Upper lobe of right lung (tissue), 1 donor: ENCODE measurements at places on chromosomes 1 and 21.

- DNase-seq = peak; percentile 97
These were observed 12.3 kb downstream of the IFI6 start for GRCh38 chr1:27659497-27660299.

DNA sequence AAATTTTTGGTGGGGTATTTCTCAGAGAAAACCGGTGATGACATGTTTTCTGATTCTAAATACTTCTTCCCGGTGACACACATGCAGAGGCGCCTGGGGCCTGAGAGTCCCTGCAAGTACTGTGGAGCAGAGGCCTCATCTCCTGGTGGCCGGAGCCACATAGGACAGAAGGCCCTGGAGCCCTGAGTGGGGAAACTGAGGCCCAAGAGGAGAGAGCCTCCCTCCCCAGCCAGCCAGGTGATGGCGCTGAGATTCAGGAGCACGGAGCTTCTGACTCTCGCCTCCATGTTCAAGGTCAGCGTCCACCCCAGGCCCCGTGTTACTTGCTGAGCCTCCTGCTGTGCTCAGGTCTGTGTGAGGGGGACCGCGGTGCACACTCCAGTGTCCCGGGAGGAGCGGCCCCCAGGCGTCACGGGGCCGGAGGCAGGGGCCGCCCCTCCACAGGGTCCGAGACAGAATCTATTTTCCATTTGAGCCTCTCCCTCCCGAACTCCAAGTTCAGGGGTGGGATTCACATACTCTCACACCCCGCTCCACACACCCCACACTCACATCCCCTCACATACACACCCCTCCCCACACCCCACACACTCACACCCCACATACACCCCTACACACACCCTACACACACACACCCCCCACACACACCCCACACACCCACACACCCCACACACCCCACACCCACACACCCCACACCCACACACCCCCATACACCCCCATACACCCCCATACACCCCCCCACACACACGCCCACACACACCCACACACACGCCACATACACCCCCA, 43.8 kb downstream of the SLX9 start:
- no peak for DNase-seq

DNA sequence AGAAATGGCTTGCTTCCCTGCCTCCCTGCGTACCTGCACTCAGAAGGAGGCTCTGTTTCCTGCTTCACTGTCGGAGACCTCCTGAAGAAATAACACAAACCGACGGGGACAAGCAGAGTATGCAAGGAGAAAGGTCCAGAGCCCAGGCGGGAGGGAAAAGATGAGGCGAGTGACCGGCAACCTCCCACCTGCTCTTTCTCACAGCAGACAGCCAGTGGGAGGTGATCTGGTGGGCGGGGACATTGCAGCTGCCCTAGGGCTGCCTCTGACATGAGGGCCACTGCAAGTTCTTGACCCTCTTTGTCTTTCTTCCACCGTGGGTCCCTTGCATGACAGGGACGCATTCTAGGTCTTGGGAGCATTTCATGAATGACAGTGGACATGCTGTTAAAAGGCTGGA, 368.2 kb downstream of the CAMTA1 start:
- no peak for DNase-seq

DNA sequence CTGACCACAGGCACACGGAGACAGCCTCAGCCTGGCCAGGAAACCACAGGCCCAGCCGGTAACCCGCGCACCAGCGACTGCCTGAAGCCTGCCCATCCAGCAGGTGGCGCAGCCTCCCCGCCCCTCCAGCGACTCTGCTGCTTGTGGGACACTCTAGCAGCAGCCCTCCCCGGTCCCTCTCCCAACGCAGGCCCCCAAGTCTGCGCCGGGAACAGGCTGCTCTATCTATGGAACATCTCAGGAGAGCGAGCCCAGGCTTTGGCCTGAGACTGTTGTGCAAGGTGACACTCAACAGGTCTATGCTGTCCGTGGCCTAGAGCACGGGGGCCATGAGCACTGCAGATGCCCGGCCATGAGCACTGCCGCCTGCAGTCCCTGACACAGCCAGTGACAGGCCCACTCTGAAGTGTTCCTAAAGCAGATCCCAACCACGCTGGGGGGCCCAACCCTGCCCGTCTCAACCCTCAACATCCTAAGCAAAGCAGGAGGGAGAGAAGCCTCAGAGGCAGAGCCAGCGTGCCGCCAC, 28.4 kb downstream of the WDR4 start:
- DNase-seq = peak; percentile 72

DNA sequence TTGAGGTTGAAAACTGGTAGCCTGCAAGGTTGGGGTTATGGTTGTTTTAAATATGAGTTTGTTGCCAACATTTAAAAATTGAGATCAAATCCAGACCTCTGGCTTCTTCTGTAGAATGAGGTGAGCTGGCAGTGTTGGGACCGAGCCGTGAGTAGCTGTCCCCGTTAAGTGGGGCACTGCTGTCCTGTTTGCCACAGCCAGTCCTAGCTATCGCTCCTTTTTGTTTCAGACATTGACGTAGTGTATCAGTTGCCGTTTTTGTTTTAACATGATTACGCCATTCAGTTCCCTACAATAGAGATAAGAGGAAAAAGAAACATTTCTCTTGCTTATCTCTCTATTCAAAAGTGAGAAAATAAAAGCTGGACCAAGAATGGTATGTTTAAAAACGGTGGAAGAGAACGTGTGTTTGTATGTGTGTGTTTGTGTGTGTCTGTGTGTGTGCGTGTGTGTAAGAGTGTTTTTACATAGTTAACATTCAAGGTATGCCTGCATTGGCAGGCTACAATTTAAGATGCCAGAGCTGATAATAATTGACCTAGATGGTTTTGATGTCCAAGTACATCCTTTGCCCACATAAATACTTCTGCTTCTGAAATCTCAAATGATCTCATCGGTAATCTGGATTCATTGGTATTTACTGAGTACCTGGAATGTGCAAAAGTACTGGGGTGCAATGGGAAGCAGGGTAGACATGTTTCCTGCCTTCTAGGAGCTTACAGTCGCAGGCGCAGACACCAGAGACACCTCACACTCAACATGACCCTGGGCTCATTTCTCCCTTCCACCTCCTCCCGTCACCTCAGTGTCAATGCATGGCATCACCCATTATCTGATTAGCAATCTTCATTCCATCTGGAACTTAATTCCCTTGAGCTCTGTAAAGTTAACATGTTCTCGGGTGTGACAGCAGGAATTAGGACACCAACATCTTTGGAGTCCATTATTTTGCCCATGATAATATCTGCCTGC, 65.8 kb downstream of the HUNK start:
- no peak for DNase-seq

DNA sequence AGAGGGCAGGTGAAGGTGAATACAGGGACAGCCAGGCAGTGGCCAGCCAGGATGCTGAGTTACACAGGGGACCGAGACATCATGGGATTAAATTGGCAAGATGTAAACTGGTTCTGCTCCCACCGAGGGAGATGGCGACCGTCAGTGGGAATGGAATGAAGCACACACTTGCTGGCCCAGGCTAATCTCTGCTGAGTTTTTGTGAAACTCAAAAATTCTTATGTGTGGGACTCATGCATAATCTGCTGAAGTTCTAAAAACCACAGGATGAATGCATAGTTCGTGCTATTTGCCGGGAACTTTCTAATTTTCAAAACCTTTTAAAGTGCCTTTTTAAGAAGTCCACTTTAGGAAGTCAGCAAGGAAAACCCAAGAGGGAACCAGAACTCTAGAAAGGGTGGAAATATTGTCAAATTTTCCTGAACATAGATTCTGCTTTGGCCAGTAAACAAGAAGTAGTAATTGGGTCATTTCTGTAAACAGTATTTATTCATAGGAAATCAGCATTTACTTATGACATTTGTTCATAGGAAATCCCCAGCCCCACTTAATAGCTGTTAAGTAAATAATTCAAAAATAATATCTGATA, 85.4 kb upstream of the ROR1 start:
- DNase-seq = no peak

DNA sequence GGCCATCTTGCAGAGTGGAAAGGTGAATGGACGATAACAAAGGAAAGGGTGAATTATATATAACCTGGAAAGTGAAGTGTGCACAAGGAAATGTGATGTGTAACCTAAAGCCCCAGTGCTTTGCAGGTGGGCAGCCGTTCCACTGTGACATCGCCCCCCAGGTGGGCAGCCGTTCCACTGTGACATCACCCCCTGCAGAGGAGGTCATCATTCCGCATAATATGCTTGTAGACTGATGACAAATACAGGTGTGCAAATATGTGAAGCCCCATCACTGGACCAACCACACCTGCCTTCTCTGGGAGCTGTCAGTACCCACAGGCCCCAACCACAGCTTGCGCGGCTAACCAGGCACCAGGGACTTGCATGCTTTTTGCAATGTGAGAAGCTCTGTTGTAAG, 4.7 kb upstream of the ZNF496 start:
- no peak for DNase-seq

DNA sequence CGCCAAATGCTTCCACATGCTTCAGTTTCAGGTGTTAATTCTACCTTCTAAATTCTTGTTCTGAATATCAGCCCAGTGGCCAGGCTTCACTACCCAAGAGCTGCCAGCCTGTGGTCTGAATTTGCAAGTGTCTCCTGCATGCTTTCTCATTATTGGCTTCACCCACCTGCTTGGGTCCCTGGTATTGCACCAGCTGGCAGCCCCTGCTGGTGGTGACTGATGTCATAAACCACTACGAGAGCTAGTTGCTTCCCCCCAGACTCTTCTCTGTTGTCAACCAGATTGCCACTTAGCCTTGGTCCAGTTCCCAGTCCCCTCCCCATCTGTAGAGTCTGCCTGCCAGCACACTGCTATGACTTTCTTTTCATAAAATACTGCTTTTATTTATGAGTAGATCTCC, 197.7 kb upstream of the DUSP10 start:
- no peak for DNase-seq

GRCh38 chr21:42523211-42523610, 9.6 kb downstream of the SLC37A1 start:
- DNase-seq = no peak

GRCh38 chr1:7315316-7315715, 455.8 kb upstream of the VAMP3 start:
- no peak for DNase-seq

GRCh38 chr1:74344387-74344786, 109.2 kb downstream of the TNNI3K start:
- no peak for DNase-seq

GRCh38 chr1:66302815-66303214, 231.1 kb upstream of the SGIP1 start:
- DNase-seq = no peak

DNA sequence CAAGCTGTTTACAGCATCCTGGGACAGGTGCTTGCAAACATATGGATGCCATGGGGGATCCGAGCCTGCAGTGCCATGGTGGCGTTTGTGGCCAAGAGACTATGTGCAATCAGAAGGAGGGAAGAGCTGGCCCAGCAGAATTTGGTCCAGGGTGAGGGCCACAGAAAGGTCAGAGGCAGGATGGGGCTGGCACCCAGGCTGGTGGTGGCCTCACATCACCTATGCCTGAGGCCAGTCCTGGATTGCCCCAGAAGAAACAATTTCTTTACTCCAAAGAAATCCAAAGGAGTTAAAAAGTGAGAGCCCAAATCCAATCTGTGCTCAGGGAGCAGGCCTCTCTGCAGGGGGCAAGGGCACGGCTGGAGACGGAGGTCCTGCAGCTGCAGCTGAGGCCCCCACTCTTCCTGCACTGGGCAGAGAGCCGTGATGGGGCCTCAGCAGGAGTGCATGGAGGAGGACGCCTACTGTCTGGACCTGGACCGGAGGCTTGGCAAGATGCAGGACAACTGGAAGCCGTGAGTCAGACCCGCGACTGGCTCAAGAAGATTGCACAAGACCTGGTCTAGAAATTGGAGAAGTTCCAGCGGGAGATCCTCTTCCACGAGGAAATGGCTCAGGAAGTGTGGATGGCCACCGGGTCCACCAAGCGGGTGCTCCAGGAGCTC, 163.5 kb downstream of the RYR2 start:
- DNase-seq = no peak

DNA sequence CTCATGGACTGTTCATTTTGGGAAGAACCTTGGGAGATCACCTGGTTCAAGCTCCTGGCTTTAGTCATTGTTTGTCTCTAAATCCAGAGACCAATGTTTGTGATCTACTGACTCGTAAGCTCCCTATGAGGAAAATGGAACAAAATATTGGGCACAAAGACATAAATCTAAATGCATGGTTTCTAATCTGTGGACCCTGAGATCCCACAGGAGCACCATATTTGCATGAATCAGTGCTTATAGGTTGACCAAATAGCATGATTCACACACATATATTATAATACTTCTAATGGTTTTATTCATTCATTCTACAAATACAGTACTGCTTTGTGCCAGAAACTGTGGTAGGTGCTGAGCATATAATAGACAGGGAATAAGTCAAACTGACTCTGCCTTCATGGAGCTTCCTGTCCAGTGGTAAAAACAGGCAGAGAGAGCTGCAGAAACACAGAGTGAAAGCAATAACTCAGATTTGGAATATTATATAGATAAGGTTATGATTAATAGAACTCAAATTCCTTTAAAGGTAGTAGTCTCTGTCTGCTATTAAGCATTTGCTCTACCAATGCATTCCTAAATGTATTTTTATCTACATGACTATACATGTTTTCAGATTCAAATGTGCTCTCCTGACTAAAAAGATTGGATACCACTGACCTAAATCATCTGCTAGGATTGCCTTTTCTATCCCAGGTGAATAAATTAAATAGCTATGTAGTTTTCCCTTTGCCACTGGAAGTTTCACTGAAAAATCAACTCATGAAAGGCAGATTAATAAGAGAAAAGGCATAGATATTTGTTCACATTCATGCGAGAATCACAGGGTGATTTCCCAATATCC, 198.6 kb upstream of the CAMK1G start:
- DNase-seq = no peak

- DNase-seq = no peak
These were observed 291.4 kb downstream of the LRRC40 start for GRCh38 chr1:69913977-69914376.

DNA sequence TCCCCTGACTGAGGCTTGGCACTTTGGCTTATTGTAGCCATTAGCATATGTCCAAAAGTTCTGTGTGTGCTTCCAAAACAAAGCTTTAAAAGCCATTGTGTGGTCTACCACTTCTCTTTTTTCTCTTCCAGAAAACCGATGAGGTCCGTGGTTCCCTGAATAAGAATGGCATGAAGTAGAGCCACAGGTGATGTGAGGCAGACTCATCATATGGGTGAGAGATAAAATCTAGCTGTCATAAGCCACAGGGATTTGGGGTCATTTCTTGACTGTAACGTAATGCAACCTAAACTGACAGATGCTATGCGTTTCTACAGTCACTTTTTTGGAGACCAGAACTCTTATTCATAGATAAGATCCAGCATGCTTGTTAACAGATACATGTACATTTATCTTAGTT, 7.0 kb upstream of the GREM2 start:
- no peak for DNase-seq

DNA sequence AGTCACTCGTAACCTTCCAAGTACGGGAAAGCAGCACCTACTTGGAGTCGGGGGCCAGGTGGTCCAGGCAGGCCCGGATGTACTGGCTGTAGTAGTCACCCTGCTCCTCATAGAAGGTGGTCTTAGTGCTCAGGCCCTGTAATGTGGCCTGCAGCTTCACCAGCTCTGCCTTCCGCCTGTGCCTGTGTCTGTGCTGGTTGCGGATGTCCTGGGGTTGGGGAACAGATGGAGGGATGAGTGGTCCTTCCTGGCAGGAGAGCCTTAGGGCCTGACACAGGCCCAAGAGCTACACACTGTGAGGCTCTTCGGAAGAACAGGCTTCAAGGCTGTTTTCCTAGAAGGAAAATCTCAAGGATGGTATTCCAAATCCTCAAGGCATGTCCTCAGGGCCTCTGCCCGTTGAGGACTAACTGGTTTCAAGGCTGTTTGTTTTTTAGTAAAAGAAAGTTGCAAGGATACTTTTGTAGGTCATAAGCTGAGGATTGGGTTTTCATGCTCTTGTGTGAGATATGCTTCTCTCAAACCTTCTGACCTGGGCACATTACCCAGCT, 28.4 kb upstream of the MEF2D start:
- DNase-seq = peak; percentile 39

- DNase-seq = no peak
These were observed 283.6 kb downstream of the NPHP4 start for GRCh38 chr1:5708346-5709245.
